Activated naive CD8-positive, alpha-beta T cell treated with anti-CD3 and anti-CD28 coated beads, Interleukin-2, amount 10 ng/mL, durations not matched to agents 7 days and 5 days (primary cell): ENCODE measurements at places on chromosomes 3 and 15. TPM values are rescaled to one million over a fixed set of nuclear protein-coding genes. Genes with fewer than 3 reads are reported as not detected.
A peak's percentile ranks its signal among the peaks of the same experiment; 100 is the strongest.

DNA sequence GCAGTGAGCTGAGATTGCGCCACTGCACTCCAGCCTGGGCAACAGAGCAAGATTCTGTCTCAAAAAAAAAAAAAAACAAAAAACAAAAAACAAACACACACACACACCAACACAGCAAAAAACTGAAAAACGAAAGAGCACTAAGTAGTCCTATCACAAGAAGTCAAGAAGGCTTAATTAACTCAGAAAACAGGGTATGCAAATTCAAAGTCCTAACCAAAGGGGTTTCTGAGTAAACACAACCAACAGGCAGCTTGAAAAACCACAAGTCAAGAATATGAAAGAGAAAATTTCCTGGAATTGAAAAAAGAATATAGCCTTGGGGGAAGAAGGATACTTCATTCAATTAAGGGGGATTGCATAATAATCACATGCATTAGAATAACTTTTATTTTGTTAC lies 37.7 kb upstream of the PARP14 start:
- H3K27me3 ChIP-seq = peaks cover 12% of the 10 kb centered on the region
- peaks cover 29% of the 10 kb centered on the region for H3K4me1 ChIP-seq
- H3K36me3 ChIP-seq = peaks cover 29% of the 10 kb centered on the region
- DNase-seq = no peak

DNA sequence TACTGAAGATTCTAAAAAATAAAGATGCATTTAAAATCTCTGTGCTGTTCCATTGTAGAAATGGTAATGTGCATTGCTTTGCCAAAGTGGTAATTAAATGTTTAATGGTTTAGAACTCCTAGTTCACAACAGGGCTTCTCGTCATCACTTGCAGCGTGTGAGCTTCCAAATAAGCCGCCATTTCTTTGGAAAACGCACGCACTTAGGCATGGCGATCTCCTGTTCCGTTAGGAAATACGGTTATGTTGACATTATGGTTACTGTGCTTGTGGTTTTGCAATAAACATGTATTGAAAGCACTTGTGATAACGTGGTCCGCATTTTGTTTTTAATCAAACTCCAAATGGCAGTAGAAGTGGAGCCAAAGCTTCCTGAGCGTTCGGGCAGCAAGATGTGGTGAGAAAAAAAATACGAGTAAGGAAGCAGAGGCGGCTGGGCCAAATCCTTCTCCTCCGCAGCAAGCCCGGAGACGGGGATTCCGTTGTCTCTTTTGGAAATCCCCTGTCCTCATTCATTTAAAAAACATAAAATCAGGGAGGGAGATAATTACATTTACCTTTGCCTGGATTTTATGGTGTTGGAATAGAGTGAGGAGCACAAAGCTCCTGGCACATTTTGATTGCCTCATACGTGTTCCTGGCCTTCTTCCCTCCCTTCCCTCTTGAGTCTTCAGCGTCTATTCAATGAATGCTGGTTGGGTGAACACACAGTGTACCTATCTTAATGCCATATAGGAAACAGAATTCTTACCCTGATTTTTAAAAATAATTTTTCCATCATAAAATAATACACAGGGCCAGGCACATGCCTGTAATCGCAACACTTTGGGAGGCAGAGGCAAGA lies 97.5 kb downstream of the SLC49A4 start:
- H3K4me1 ChIP-seq = peaks cover 32% of the 10 kb centered on the region
- DNase-seq = no peak
- H3K27ac ChIP-seq = no peak overlapping the region
- H3K4me3 ChIP-seq = no peak overlapping the region
- H3K27me3 ChIP-seq = peaks cover 16% of the 10 kb centered on the region
- peaks cover 2% of the 10 kb centered on the region for H3K36me3 ChIP-seq

- H3K27ac ChIP-seq = peak overlapping the region; percentile 50
- H3K4me3 ChIP-seq = no peak overlapping the region
- no peaks in the 10 kb centered on the region for H3K36me3 ChIP-seq
These were observed 1.9 kb downstream of the SPTBN5 start for GRCh38 chr15:41891946-41892345.

- no peak for DNase-seq
- H3K27ac ChIP-seq = no peak overlapping the region
- H3K4me3 ChIP-seq = no peak overlapping the region
- no peaks in the 10 kb centered on the region for H3K27me3 ChIP-seq
- H3K4me1 ChIP-seq = peaks cover 4% of the 10 kb centered on the region
- H3K36me3 ChIP-seq = peaks cover 37% of the 10 kb centered on the region
These were observed 337.3 kb downstream of the LPP start for GRCh38 chr3:188491276-188491687.

GRCh38 chr3:39323494-39323893 lies 6.0 kb upstream of the CCR8 start:
- H3K4me3 ChIP-seq = no peak overlapping the region
- H3K36me3 ChIP-seq = peaks cover 7% of the 10 kb centered on the region
- DNase-seq = no peak

DNA sequence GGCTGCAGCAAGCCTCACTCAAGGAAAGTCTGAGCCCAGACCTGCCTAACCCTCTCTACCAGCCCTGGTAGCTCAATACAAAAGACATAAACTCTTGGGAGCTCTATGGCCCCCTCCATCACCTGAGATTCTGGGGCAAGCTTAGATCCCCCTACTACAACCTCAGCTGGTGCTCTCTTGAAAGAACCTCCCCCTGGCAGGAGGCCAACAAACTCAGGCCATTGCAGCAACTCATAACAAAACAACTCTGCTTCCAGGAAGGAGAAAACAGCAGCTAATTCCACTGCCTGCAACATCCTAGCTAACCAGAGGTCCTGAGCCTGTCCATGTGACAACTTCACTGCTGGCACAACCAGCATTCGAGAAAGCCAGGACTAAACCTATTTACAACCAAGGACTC lies 169.2 kb downstream of the ROBO1 start:
- no peaks in the 10 kb centered on the region for H3K27me3 ChIP-seq
- DNase-seq = no peak
- H3K4me1 ChIP-seq = no peaks in the 10 kb centered on the region
- no peak overlapping the region for H3K4me3 ChIP-seq

GRCh38 chr3:139226731-139227130 lies 117.1 kb upstream of the MRPS22 start:
- no peaks in the 10 kb centered on the region for H3K36me3 ChIP-seq
- no peak overlapping the region for H3K27ac ChIP-seq
- no peak for DNase-seq

DNA sequence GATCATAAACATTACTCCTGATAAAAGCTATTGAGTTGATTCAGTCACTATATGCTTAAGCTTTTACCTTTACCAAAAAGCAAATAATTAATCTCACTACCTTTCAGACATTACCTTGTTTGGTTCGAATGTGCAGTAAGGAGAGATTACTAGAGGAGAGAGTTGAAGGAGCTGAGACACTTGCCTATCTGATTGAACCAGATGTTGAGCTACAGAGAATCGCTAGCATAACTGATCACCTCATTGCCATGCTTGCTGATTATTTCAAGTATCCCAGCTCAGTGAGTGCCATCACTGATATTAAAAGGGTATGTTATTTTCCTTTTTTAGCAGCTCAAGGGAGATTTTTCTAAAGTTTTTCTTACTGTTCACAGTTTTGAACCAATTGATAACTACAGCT lies 54.6 kb downstream of the ARMC8 start:
- no peak for DNase-seq
- H3K27me3 ChIP-seq = no peaks in the 10 kb centered on the region
- no peak overlapping the region for H3K4me3 ChIP-seq
- H3K27ac ChIP-seq = no peak overlapping the region
- peaks cover 17% of the 10 kb centered on the region for H3K36me3 ChIP-seq

- H3K27ac ChIP-seq = no peak overlapping the region
- H3K4me1 ChIP-seq = no peaks in the 10 kb centered on the region
- H3K4me3 ChIP-seq = no peak overlapping the region
These were observed 64.6 kb upstream of the FHIT start for GRCh38 chr3:61315871-61316270.

- no peak overlapping the region for H3K27ac ChIP-seq
- H3K4me1 ChIP-seq = no peaks in the 10 kb centered on the region
- no peak overlapping the region for H3K4me3 ChIP-seq
- H3K27me3 ChIP-seq = no peaks in the 10 kb centered on the region
- DNase-seq = no peak
These were observed 534.2 kb upstream of the ALCAM start for GRCh38 chr3:104832530-104832929.

DNA sequence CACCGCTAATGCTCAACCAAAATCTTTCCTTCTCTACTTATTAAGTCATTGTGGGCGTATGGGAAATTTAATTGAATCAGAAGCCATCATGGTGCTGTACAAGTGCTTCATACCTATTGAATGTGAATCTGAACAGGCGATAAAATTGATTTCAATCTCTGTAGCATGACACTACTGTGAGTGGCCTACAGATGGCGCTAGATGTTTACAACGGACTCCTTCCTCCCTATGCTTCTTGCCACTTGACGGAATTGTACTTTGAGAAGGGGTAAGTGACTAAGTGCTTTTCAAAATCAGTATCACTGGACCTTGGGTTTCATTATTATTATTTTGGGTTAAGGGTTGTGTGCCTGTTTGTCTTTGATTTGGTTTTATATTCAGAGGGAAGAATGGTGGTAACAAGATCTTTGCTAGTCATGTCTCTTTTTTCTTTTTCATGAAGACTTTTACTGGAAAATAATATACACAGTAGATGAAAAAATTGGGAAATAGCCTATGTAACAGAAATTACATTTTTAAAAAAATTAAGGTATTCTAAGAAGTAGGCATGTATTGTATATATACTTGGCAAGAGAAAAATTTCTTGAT lies 35.4 kb downstream of the ACP3 start:
- H3K27ac ChIP-seq = no peak overlapping the region
- no peak overlapping the region for H3K4me3 ChIP-seq
- no peaks in the 10 kb centered on the region for H3K36me3 ChIP-seq
- H3K4me1 ChIP-seq = peaks cover 1% of the 10 kb centered on the region

The UBAP1L gene
- 6.1 TPM for total RNA-seq

The BOC gene
- not detected for total RNA-seq

The OCA2 gene
- total RNA-seq = not detected

The TRIM42 gene
- not detected for total RNA-seq

The CCR3 gene
- 1.9 TPM for total RNA-seq

The SLC25A36 gene
- total RNA-seq = 61.5 TPM

The LSG1 gene
- 47.3 TPM for total RNA-seq
